ENCODE measurements at places on chromosomes 13 and 19. TPM values are rescaled to one million over a fixed set of nuclear protein-coding genes. Genes with fewer than 3 reads are reported as not detected.

PRRG2 gene
- 0.94 TPM for total RNA-seq

KIR3DL1 gene
- 0.69 TPM for total RNA-seq

TINCR gene
- 0.27 TPM for total RNA-seq

ZNF223 gene
- total RNA-seq, result 5.4 TPM

FAM32A gene
- 46.1 TPM for total RNA-seq

LYPD3 gene
- total RNA-seq, result 1.4 TPM

CNN1 gene
- total RNA-seq, result 9.7 TPM

FRY gene
- 26.1 TPM for total RNA-seq

COL5A3 gene
- total RNA-seq, result 2.3 TPM

URAD gene
- not detected for total RNA-seq

FCER2 gene
- 44.6 TPM for total RNA-seq

NKPD1 gene
- 0.32 TPM for total RNA-seq

PRR20E gene
- total RNA-seq, result not detected

CLEC17A gene
- 40.1 TPM for total RNA-seq

TEX101 gene
- total RNA-seq, result not detected

IGFL2 gene
- total RNA-seq, result not detected

RBM42 gene
- 60.3 TPM for total RNA-seq

PTH2 gene
- not detected for total RNA-seq

DZIP1 gene
- total RNA-seq, result 5.3 TPM

TLE6 gene
- total RNA-seq, result 0.66 TPM

LILRB4 gene
- total RNA-seq, result 38.5 TPM

FCHO1 gene
- 42.0 TPM for total RNA-seq

MEF2B gene
- total RNA-seq, result 6.3 TPM

TSKS gene
- not detected for total RNA-seq

LYL1 gene
- total RNA-seq, result 64.5 TPM

EPS8L1 gene
- total RNA-seq, result not detected

PCDH17 gene
- total RNA-seq, result 237 TPM

LILRB1 gene
- total RNA-seq, result 211 TPM

RANBP3 gene
- 85.1 TPM for total RNA-seq

OR1I1 gene
- not detected for total RNA-seq

PLPPR3 gene
- 0.79 TPM for total RNA-seq

NPHS1 gene
- not detected for total RNA-seq

TPTE2 gene
- total RNA-seq, result 0.30 TPM

CRX gene
- total RNA-seq, result not detected

MEDAG gene
- 0.21 TPM for total RNA-seq

OR7C1 gene
- total RNA-seq, result not detected

NLRP7 gene
- 0.60 TPM for total RNA-seq

RASIP1 gene
- total RNA-seq, result 39.8 TPM

ZNF420 gene
- 24.3 TPM for total RNA-seq

TMEM238 gene
- 8.8 TPM for total RNA-seq

Data from spleen (tissue), 13 donors.